ENCODE measurements at places on chromosomes 5 and 9.

- peak; percentile 61 for DNase-seq
Measured at GRCh38 chr5:173643964-173644363, 27.5 kb upstream of the BOD1 start.

- DNase-seq, result no peak
Measured at GRCh38 chr5:32098291-32098690, 75.8 kb downstream of the GOLPH3 start.

DNA sequence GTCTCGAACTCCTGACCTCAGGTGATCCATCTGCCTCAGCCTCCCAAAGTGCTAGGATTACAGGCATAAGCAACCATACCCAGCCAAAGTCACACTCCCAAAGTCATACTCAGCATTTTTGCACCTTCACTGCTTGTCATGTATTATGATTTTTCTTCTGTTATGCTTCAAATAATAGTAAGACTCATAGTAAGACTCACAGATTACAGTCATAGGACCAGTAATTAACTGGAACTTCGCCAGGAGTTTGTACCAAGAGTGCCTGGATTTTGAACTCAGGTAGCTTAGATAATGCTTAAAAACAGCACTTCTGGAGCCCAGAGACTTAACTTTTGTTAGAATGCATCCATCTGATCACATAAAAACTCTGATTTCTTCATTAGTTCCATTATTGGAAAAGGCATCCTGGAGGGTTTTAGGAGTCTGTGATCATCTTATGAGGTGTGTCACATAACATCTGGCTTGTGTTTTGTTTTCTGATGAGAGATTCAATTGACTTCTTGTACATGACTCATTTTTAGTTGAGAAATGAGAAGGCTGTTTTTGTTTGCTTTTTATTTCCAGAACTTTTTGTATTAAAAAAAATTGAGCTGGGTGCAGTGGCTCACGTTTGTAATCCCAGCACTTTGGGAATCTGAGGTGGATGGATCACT, 131.5 kb downstream of the ADAMTS19 start:
- no peak for DNase-seq

DNA sequence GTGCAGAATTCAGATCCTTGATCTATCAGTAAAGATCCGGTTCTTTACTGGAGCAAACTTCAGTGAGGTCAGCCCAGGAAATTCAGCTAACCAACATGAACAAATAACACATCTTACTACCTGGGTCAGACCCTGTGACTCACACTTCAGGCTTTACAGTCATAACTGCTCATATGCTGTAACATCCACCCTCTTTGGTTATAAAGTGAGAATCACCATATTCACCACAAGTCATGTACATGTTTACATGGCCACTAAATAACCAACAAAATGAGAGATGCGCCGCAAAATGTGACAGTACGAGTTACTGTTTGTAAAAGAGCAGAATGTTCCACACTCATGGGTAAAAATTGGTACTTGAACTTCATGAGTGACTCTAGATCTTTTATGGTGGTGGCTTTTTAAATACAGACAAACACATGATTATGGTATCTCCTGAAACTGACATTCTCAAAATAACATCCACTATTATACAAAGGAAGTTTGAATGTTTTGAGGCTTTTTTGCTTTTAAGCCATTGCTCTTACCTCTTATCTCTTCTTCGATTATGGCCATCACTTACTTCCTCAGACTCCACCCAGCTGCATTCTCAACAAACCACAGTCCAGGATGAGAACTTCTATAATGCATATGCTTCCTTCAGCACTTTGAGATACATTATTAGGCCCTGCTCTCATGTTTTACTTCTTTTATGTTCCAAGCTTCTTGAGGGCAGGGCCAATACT, 516.6 kb downstream of the RAB3C start:
- DNase-seq, result no peak

- no peak for DNase-seq
Measured at GRCh38 chr5:119287547-119288111, 68.2 kb upstream of the TNFAIP8 start.

GRCh38 chr9:2263665-2264064, 248.5 kb downstream of the SMARCA2 start:
- no peak for DNase-seq

- peak; percentile 18 for DNase-seq
Measured at GRCh38 chr9:12817702-12818101, 42.9 kb downstream of the LURAP1L start.
